ENCODE measurements at places on chromosomes 1 and 21. TPM values are rescaled to one million over a fixed set of nuclear protein-coding genes. Genes with fewer than 3 reads are reported as not detected.

DNA sequence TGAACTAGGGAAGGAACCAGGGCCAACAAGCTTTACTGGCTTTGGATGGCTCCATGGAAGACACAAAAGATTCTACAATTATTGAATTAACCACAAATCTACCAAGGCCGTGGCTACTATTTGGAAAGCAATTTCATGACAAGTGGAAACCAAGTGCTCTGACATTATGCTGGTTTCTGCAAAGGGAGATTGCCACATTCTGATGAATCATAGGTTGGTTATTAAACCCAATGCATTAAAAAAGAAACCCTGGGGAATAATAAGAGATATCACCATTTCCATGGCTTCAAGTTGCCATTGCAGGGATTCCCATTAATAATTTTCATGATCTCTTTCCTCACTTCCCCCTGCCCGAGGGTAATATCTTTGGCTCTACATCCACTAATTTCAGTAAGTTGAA is 359.2 kb upstream of the NCAM2 start:
- DNase-seq: no peak

The PRPF38B gene
- 21.5 TPM for total RNA-seq

The S100A4 gene
- total RNA-seq: 38.2 TPM

GRCh38 chr1:75708910-75709309 is 15.6 kb upstream of the ACADM start:
- no peak for DNase-seq

The IFNAR2 gene
- 27.2 TPM for total RNA-seq

Measured in spinal cord (tissue), 10 donors.